Stimulated activated CD4-positive, alpha-beta T cell treated with anti-CD3 and anti-CD28 coated beads, Interleukin-1b, Interleukin-23, amount 100 ng/mL, for 4 hours (primary cell): ENCODE measurements at places on chromosomes 5 and 9.

- DNase-seq = no peak
Observed at GRCh38 chr9:121734465-121734864, 83.0 kb downstream of the DAB2IP start.

GRCh38 chr5:159094745-159095144 lies 5.0 kb downstream of the EBF1 start:
- peak; percentile 35 for DNase-seq

- no peak for DNase-seq
Observed at GRCh38 chr5:102835717-102836116, 80.6 kb downstream of the PAM start.

- DNase-seq = no peak
Observed at GRCh38 chr5:173477345-173478040, 139.0 kb downstream of the BOD1 start.

DNA sequence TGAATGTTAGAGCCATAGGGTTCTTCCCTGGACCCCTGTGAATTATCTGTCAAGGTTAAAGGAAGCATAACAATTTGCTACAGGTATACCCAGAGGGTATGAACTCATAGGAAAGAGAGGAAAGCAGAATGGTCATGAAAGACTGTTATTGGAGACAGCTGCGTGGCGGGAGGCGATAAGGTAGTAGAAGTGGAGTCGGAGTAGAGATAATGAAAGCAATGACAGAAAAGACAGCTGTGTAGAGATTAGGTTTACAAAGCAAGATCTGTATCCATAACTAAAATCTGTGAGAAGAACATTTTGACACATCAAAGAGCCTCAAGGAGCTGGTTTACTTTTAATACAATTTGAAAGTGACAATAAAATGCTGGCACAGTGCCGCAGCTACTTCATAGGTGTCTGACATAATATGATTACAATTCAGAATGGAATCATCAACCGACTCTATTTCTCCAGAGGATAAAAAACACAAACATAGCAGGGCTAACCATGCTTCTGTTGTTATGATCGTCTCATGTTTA lies 603.9 kb downstream of the CDH12 start:
- DNase-seq = no peak

GRCh38 chr9:2018764-2019558 lies 3.8 kb downstream of the SMARCA2 start:
- DNase-seq = no peak

DNA sequence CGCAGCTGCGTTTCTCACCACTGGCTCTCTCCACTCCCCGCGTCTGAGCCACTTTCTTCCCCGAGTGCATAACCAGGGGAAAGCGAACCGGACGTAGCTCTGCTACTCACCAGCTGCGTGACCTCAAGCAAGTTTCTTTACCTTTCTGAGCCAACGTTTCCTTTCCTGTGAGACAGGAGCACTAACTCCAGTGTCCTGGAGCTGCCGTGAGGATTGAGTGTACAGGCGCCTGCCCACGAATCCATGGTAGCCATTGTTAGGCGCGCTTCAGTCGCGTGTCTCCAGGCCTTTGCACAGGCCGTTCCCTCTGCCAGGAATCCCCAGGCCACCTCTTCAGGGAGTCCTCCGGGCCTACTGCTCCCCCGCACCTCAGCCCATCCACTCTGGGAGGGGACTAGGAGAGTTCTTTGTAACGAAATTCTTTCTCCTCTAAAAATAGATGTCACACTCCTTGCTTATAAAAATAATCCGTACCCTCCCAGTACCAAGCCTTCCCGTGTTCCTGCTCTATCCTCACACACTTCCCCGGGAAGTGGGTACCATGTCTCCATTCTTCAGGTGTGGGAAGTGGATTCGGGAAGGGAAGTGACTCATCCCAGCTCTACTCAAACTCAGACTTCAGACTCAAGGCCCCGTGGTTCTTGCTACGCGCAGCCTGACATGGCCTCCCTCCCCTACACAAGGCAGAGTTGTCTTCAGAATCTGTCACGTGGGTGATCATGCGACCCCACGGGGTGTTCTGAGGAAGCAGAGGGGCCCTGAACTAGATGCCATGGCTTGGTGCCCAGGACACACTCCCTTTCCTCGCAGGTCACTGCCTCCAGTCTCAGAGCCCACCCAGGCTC lies 16.1 kb upstream of the CRB2 start:
- DNase-seq = peak; percentile 23

- DNase-seq = no peak
Observed at GRCh38 chr5:33631786-33632185, 191.0 kb downstream of the TARS1 start.

GRCh38 chr5:132788990-132789886 lies 12.2 kb upstream of the SEPTIN8 start:
- DNase-seq = no peak

GRCh38 chr5:82374637-82375036 lies 96.5 kb upstream of the RPS23 start:
- no peak for DNase-seq

GRCh38 chr5:179729303-179729702 lies 3.3 kb upstream of the MAML1 start:
- DNase-seq = no peak

DNA sequence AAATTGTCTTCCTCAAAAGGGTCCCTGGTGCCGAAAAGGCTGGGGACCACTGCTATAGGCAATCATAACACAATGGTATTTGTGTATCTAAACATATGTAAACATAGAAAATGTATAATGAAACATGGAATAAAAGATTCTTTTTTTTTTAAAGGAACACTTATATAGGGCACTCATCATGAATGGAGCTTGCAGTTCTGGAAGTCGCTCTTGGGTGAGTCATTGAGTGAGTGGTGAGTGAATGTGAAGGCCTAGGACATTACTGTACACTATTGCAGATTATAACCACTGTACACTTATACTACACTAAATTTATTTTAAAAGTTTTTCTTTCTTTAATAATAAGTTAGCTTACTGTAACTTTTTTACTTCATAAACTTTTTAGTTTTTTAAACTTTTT lies 176.4 kb downstream of the ARRDC3 start:
- no peak for DNase-seq

DNA sequence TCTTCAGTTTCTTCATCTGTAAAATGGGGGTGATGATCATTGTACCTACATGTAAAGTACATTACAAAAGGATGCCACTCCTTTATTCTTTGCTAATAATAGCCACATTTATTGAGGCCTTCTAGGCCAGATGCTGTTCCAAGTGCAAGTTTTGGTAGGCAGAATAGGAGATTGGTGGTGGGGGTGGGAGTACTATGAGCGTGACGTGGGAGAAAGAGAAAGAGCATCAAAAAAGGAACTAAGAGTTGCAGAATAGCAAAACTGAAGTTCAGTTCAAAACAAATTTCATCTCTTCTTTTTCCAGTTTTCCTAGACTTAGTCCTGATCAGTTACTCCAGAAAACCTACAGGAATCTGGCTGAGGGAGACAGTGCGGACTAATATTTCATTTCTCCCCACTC lies 174.1 kb downstream of the SNX18 start:
- no peak for DNase-seq

GRCh38 chr5:39800042-39800601 lies 375.3 kb upstream of the DAB2 start:
- DNase-seq = no peak

DNA sequence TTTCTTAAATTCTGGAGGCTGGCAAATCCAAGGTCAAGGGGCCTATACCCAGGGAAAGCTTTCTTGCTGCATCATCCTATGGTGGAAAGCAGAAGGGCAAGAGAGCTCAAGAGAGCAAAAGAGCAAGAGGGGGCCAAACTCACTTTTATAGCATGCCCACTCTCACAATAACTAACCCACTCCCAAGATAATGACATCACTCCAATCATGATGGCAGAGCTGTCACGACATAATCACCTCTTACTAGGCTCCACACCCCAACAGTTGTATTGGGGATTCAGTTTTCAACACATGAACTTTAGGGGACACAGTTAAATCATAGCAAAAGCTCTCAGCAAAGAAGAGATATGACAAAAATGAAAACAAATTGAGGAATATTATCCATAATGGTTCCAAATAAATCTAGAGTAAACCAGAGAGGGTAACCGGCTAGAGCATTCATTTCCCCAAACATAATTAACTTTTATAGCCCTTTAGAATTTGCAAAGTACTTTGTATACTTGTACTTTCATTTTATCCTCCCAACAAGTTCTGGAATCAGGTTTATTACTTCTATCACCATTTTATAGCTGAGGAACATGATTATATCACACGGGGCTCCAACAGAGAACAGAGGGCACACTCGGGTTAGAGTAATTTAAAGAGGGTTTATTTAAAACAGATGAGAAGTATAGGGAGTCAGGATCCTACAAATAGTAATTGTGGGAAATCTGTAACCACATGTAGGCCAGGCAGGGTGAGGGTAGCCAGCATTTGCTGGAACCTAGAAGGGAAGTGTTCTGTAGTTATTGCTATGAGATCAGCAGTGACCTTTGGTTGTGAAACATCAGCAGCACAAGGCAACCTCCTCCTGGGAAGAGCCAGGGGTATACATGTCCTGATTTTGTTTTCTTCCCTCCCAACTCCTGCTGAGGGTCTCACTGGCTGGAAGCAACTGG lies 7.2 kb upstream of the TARS1 start:
- DNase-seq = no peak

DNA sequence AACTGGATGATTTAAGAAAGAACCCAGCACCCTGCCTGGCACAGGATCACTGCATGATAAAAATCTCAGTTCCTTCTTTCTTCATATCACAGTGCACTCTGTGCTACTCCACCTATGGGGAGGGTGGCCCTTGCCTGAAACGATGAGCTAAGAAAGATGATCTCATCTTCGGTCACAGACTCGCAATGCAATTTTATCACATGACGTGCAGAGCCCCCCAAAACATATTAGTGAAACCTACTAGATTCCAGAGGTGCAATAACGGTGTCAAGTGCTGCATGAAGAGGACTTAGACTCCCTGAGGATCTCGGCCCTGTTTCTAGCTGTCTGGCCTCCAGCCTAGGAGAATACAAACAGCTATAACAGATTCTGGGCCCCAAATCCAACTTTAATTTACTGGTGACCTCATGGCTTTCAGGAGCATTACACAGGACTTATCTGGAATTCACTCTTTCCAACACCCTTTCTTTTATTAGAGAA lies 104.0 kb downstream of the EBF1 start:
- no peak for DNase-seq

DNA sequence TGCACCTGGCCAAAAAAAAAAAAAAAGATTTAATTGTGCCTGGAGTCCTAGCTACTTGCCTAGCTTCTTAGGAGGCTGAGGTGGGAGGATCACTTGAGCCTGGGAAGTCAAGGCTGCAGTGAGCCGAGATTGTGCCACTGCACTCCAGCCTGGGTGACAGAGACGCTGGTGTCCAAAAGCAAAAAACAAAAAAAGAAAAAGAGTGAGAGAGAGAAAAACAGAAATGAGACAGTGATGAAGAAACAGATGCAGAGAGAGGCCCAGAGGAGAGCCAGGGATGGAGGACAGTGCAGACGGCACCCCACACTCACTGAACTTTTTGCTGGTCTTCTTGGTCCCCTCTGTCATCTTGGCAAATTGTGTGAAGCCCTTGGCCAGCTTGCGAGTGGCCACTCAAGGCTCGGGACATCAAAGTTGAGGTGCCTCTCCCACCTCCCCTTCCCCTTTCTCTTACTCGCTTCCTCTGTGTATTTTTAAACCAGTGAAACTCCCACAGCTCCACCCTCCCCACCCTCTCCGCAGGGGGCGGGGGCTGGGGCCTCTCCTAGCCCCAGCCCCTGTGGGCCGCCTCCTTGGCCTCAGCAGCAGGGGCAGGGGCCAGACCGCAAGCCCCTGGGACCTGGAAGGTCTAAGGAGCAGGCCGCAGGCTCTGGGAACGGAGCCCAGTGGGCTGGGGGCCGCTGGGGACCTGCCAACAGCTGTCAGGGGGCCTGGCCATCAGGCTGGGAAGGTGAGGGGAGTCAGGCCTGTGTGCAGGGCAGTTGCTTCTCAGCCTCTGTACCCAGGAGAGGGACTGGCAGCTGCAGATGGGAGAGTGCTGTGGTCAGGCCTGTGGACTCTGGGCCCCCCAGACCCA lies at the start of gene SH2D3C:
SH2D3C (minus strand) TSS at position 387 of the 856 bp plus-strand sequence; CDS start at position 348, 39 bp downstream.
- DNase-seq = no peak

DNA sequence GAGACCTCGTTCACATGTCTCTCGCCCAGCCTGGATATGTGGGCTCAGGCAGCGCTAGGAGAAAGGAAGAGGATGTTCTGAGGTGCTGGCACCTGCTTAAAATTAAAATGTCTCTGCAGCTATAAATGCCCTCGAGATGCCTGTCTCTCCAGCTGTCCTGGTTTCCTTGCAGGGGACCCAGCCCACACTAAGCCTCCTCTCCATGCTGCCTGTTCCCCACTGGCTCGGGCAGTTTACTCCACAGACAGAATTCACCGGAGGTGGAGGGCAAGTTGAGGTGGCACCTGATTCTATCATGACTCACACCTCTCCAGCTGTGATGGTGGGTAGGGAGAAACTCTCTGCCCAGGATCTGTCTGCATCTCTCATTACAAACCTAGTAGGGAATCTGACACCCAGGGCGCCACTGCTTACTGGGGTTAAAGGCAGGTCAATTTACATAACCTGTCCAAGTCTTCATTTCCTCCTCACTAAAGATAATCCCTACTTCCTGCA lies 420.9 kb downstream of the SPOCK1 start:
- no peak for DNase-seq

GRCh38 chr5:133853646-133854365 lies 114.6 kb downstream of the C5orf15 start:
- DNase-seq = no peak

- no peak for DNase-seq
Observed at GRCh38 chr9:73037613-73038012, 84.8 kb upstream of the ALDH1A1 start.

DNA sequence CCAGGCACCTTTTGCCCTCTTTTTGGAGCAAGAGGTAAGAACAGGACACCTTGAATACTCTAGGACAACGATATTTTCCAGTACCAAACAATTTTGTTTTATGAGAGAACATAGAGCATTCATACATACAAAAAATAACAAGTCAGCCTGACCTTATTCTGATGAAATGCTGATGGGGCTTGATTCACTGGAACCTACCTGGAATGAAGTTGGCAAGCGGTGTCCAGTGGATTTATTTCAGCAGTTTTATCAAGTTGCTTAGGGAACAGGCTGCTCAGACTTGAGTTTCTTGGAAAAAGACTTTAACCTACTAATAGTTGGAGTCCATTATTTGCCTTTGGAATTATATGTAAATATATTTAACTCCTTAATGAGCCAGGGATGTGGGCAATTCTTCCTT lies 322.0 kb downstream of the ARRDC3 start:
- no peak for DNase-seq

DNA sequence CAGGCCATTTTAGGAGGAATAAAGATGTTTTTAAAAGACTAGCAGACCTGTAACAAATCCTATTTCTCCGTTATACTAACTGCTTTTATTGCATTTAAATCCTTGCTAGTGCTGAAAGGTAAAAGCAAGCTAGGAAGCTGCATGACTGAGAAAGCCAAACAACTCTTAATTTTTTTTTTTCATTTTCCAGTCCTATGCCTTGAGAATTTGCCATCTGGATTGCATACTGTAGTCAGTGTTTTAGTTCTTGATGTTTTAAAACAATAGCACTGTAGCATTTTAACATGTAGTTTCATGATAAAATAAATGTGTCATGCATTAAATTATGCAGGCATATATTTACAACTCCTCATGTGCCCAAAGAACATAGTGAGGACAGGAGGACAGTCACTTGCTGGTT lies 108.4 kb upstream of the FGF10 start:
- no peak for DNase-seq
